Stimulated activated CD8-positive, alpha-beta memory T cell treated with anti-CD3 and anti-CD28 coated beads, Interleukin-2, amount 100 ng/mL, for 48 hours (primary cell): ENCODE measurements at places on chromosomes 6 and 20.

GRCh38 chr6:43768506-43768860 lies 1.5 kb upstream of the VEGFA start:
- no peak for DNase-seq

DNA sequence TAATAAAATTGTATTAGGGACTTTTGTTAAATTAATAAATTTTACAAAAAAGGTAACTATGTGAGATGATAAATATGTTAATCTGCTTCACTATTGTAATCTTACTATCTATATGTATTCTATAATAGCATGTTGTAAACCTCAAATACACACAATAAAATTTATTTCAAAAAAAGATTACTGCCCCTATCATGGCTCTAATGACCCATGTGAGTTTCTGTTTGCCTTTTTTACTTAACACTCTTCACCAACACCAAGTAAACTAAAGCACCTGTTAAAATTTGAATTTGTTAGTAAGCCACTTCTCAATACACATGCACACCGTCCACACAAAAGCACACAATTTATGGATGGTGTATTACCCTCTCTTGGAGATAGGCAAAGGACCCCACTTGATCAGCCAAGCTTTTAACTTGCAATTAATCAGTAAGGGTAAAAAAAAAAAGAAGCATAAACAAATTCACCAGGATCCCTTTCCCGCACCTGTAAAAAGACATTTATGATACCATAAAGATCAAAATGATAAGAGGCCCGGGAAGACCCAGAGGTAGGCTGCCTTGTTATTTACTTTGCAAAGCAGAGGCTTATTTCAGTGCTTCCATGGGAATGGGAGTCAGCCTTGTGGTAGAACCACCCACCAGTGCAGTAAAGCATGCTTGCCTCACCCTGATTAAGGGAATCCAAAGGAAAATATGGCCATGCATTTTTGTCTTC lies 28.6 kb upstream of the PKHD1 start:
- no peak for DNase-seq

- DNase-seq, result no peak
These were observed 29.3 kb downstream of the KCNQ5 start for GRCh38 chr6:72651174-72651573.

DNA sequence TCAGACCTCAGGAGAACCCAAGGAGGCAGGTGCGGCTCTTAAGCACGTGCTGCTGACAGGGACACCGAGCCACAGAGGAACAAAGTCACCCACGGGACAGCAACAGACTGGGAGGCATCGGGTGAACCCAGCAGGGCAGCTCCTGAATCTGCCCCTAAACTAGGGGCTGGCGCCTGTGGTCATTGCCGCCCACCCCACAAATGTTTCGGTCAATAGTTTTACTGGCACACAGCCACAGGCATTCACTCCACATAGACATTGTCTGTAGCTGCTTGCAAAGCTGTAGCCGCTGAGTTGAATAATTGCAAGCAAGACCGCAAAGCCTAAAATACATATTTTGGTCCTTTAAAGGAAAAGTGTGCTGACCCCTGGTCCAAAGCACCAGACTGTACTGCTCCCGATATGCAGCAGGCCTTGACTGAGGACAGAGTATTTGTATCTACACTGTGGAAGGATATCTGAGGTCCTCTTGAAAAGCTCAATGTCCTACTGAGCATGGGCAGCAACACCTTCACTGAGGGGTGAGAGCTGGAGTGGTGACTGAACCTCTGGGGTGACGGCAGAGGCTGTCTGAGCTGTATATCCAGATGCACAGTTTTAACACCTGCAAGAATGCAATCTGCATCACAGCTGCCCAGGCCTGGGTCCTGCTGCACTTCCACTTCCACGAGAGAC lies 310.3 kb downstream of the THBS2 start:
- no peak for DNase-seq

- peak; percentile 69 for DNase-seq
These were observed 3.9 kb downstream of the SYTL3 start for GRCh38 chr6:158653577-158654354.

DNA sequence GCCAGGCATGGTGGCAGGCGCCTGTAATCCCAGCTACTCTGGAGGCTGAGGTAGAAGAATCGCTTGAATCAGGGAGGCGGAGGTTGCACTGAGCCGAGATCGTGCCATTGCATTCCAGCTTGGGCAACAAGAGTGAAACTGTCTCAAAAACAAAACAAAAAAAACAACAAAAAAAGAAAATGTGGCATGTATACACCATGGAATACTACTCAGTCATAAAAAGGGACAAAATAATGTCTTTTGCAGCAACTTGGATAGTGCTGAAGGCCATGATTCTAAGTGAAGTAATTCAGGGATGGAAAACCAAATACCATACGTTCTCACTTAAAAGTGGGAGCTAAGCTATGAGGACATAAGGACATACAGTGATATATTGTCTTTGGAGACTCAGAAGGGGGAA lies 96.3 kb downstream of the MYB start:
- DNase-seq, result no peak

- no peak for DNase-seq
These were observed 80.0 kb upstream of the ARG1 start for GRCh38 chr6:131492932-131493573.

GRCh38 chr6:143536866-143537691 lies 25.6 kb upstream of the FUCA2 start:
- peak; percentile 53 for DNase-seq

DNA sequence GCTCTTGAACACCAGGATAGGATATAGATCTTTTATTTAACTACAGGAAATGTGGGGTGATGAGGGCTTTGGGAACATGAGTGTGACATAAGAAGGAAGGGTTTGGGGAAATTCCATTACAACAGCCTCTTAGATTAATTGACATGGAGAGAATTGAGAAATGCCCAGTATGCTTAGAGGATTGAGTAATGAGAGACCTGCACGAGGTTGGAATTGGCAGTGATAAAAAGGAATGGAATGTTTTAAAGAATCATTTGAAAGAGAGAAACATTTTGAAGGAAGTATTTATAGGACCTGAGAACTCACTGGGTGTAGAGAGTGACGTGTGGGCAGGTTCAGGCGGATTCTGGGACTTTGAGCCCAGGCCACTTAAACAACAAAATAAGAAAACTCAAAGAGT lies 227.0 kb downstream of the BMP2 start:
- DNase-seq, result no peak

GRCh38 chr6:984031-984430 lies 291.1 kb upstream of the EXOC2 start:
- no peak for DNase-seq

DNA sequence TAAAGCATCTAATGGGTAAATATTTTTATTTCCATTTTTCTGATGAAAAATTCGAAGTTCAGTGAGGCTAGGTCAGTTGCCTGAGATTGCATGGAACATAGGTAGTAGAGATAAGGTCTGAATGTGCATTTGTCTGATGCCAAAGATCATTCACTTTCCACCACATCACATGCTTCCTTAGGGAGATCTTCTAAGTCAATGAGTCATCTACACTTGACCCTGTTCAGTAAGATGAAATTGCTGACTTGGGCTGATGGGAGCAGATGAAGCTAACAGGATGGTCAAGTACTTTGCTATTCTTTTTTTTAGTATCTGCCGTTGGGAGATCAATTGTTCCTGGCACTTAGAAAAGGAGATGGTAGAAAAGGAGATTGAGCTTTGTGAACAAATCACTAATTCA lies 511.3 kb downstream of the PHF3 start:
- no peak for DNase-seq

DNA sequence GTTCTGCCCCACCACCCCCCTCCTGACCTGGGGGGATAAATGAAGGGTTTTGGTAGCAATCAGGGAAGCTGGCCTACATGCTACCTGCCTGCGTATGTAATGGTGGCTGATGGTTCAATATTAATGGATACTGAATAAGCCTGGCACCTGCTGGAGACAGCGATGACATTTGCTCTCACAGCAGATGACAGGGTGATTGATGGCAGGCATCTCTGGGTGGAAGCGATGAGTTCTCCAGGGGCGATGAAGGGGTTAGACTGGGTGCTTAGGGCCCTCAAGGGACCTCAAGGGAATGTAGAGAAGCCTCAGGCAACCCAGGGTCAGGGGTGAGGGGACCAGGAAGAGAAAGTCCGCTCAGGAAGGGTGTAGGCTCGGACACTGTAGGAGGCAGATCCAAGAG lies 107.7 kb upstream of the MLN start:
- DNase-seq, result no peak

DNA sequence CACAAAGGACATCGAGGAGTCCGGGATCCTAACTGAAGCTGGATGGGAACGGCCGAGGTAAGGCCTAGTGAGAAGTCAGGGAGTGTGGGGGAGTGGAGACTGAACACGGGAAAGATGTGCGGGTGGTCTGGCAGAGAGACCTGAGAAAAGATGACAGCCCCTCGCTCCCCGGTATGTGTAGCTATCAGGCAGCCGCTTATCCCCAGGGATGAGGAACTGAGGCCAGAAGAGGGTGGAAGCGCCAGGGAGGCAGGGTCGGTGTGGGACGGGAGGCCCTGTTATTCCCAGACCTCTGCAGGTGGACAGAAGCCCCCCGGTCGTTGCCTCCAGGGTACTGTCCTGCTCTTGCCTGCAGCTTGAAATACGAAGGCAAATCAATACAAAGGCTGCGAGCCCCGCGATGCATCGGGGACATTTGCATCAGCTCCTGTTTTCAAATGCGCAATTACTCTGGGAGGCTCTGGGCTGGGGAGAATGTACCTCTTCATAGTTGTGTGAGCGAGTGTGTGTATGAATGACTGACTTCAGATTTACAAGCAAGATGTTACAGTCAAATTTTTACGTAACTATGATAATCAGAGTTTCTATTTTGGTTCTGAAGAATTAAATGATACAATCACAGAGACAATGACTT lies 221.3 kb downstream of the QKI start:
- DNase-seq, result no peak

GRCh38 chr6:122710908-122711635 lies 68.4 kb upstream of the FABP7 start:
- DNase-seq, result no peak

- DNase-seq, result no peak
These were observed 333.8 kb downstream of the CDH26 start for GRCh38 chr20:60292001-60292520.

GRCh38 chr20:44455126-44455525 lies 20.5 kb upstream of the TTPAL start:
- DNase-seq, result no peak

DNA sequence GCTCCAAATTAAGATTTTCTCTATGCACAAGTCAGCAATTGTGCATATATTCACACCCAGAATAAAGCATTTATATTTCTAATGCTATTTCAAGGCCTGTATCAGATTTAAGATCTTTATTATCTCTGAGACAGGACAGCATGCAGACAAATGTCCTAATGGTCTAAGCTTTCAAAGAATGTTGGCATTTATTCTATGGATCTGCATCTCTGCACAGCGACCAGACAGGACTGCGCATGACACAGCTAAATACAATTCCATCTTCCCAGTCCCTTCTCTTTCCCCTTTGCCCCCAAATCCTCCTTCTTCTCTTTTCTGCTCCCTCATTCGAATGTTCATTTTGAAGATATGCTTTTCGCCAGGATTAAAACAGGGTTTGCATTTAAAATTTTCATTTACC lies 478.5 kb downstream of the PKHD1 start:
- no peak for DNase-seq

- no peak for DNase-seq
These were observed 29.1 kb upstream of the SASH1 start for GRCh38 chr6:148313488-148313887.

GRCh38 chr6:43695967-43696291 lies 8.3 kb upstream of the MRPS18A start:
- DNase-seq, result no peak

DNA sequence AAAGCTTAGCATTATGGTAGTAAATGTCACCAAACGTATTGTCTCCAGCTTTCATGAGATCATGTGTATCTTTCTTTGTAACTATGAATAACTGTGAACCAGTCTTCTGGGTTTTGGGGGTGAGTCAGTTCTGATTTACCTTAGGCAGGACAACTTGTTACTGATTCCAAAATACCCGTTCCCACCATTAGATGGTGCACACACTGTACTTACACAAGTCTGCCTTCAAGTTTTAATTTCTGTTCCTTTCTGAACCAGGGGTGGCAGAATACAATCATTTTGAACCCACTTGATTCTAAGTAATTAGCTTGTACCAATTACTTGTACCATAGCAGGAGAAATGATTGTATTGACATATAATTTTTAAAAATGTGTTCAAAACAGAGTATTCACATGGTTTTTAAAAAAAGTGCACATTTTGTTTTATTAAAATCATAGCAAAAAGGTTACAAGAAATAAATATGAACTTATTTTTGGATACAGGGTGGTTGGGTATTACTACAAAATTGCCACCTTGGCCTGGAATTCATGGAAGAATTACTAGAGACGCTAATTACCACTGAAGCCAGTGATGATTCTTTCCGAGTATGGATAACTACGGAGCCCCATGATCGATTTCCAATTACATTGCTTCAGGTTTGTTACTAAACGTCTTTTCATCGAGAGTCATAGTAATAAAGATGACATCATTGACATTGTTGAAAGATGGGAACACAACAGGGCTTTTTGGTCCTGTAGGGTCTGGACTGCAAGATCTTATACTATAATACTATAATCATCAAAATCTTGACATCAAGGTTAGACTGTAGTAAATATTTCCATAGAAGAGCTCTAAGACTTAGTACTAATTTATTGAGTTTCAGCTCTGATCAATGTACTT lies 75.2 kb upstream of the GLP1R start:
- no peak for DNase-seq

- DNase-seq, result no peak
These were observed 4.3 kb upstream of the SRC start for GRCh38 chr20:37341632-37342031.

GRCh38 chr20:48823960-48824498 lies 3.8 kb downstream of the PREX1 start:
- peak; percentile 55 for DNase-seq

GRCh38 chr6:106370639-106371038 lies 10.1 kb downstream of the CRYBG1 start:
- DNase-seq, result no peak

DNA sequence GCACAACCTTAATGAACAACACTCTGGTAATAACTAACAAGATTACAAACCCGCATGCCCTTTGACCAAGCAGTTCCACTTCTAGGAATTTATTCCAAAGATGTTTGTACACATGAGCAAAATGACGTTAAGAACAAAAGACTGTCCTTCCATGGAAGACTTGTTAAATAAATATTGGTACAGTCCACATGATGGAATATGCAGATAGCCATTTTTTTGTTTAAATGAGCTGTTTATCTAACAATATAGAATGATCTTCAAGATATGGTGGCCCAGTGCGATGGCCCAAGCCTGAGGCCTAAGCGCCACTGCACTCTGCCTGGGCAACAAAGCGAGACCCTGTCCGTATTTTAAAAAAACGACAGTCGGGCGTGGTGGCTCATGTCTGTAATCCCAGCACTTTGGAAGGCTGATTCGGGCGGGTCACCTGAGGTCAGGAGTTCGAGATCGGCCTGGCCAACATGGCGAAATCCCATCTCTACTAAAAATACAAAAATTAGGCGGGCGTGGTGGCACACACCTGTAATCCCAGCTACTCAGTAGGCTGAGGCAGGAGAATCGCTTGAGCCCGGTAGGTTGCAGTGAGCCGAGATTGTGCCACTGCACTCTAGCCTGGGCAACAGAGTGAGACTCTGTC lies 7.4 kb upstream of the AHCY start:
- no peak for DNase-seq
